OCI-M1 (cell line): ENCODE measurements at places on chromosomes 11 and 22.
A peak's percentile ranks its signal among the peaks of the same experiment; 100 is the strongest.

DNA sequence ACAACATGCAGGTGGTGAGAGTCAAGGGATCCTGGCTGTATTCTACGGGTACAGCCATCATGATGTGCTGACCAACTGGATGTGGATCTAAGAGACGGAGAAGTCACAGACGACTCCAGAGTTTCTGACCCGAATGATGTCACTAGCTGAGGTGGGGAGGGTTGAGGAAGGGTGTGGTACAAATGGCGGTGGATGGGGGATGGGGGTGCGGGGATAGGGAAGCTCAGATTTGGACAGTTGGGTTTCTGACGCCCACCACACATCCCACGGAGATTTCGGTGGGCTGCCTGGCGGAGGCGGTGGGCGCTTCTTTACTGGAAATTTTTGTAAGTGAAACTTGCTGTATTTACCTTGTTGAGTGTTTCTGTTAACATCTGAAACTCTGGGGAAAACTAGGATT, 126.7 kb downstream of the OSBP2 start:
- no peak for DNase-seq

DNA sequence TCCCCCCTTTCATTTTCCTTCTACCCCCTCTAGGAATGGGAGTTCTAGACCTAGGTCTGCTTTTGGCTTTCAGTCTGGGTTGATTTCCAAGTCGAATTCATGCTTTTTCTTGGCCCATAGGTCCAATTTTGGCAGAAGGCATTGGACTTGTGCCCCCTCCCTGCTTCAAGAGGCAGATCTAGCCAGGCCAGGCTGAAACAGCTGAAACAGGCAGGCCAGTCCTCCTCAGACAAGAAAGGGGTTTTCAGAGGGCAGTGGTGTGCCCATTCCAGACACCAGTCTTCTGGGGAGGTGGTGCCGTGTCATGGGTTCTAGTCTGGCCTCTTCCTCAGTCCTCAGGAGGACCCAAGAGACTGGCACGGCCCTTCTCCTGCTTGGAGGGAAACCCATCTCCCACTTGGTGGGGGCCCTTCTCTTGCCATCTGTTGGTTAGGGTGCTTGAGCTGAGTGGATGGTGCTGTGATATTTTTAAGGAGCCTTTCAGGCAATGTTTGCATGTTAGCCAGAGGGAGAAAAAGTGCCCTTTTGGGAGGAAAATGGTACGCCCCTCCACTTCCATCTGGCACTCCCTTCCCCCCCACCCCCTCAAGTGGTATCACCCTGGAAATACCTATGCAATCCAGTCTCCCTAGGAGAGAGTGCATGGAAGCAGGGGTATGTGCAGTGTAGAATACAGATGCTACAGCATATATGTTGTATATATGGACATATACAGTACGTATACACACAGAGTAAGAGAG, 53.6 kb downstream of the SYT13 start:
- DNase-seq = no peak

- no peak for DNase-seq
Measured at GRCh38 chr11:74676596-74676995, 54.6 kb downstream of the CHRDL2 start.

DNA sequence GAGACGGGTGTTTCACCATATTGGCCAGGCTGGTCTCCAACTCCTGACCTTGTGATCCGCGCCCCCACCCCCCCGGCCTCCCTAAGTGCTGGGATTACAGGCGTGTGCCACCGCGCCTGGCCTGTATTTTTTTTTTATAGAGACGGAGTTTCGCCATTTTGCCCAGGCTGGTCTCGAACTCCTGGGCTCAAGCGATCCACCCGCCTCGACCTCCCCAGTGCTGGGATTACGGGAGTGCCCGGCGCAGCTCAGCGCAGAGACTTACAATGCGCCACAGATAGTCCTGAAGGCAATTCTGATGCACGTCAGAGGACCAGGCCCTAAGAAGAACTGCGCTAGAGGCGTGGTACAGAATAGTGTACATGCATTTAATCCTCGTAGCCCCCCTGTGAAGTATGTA, 587 bp upstream of the VPS51 start:
- no peak for DNase-seq

- peak; percentile 37 for DNase-seq
Measured at GRCh38 chr11:7688238-7688826, 15.0 kb upstream of the CYB5R2 start.

GRCh38 chr22:37146051-37146385, 3.7 kb downstream of the IL2RB start:
- DNase-seq = no peak

- DNase-seq = no peak
Measured at GRCh38 chr22:50641696-50642607, 14.0 kb upstream of the ARSA start.
